ENCODE measurements at places on chromosomes 1 and 21. TPM values are rescaled to one million over a fixed set of nuclear protein-coding genes. Genes with fewer than 3 reads are reported as not detected.
A peak's percentile ranks its signal among the peaks of the same experiment; 100 is the strongest.

DNA sequence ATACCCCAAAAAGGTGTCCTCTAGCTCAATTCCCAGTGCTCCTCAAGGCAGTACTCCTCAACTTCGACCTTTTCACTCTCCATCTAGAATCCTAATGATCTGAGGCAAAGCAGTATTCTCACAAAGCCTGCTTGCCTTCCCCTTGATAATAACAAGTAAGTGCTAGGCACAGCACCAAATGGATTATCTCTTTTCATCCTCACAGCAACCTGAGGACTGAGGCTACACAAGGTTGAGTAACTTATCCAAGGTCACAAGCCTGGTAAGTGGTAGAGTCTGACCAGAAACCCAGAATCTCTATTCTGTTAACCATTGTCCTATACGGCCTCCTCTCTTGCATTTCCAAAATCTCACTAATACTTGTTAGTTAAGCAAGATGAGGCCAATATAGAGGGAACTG is 5.1 kb downstream of the SYDE2 start:
- no peak for DNase-seq

DNA sequence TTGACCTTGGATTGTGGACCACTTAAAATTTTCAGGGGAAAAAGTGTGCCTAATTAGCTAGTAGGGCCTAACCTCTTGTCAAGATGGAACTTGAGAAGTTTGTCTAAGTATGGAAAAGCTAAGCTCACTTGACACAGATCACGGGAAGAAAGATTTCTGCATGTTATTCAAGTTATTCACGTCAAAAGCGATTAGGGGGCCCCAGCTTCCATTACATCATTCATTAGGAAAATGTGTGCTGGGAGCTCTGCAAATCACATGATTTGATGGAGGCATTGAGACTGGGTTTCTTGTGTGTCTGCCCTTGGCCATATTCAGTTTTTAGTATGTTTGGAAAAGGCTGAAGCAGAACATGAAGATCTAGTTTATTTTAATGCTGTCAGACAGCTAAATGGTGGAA is 15.5 kb upstream of the POGZ start:
- no peak for DNase-seq

TTC39A gene
- total RNA-seq = 2.4 TPM

SMPDL3B gene
- 1.0 TPM for total RNA-seq

GRCh38 chr1:28249013-28249865 is 10.1 kb upstream of the SESN2 start:
- peak; percentile 77 for DNase-seq

DNA sequence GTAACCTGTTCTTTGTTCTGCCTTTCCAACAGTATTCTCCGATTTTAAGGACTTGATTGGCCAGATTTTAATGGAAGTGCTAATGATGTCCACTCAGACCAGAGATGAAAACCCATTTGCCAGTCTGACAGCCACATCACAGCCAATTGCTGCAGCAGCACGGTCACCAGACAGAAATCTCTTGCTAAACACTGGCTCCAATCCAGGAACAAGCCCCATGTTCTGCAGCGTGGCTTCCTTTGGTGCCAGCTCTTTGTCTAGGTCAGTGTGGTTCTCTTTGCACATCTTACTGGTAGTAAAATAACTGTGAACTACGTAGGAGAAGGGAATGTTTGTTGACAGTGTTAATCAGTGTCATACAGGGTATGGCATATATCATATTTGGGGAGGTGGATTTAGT is 72.7 kb downstream of the UBE4B start:
- no peak for DNase-seq

DNA sequence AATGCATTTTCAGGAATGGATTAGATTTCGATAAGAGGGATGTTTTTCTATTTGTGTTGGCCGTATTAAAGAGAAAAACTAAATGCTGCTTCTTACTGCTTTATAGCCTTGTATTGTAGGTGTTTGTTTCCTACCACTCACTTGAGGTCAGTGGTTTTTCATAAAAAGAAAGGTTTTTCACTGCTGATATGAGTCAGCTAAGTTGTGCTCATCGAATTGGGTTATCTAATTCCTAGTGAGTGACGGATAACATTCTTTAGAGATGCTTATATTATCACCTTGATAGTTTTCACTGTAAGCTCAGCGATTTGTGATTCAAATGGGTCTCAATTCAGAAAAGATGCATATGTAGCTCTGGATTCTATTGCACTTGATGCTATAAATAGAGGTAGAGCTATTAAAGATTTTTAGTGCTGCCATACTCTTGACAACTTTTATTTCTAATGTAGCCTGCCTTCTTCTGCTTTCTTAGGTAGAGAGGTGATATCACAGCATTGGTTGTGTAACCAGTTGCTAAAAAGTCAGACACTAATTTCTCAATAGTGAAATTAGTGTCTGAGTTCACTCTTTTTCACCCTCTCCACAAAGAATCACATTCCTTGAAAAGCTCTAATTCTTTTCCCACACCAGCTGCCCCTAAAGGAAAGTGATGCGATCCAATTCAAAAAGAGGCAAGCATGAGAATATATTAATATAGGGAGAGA is 180.0 kb downstream of the RASAL2 start:
- DNase-seq = no peak
